ENCODE measurements at places on chromosomes 6 and 20.
A peak's percentile ranks its signal among the peaks of the same experiment; 100 is the strongest.

- no peak for DNase-seq
These were observed 11.6 kb downstream of the SRSF3 start for GRCh38 chr6:36605560-36606391.

DNA sequence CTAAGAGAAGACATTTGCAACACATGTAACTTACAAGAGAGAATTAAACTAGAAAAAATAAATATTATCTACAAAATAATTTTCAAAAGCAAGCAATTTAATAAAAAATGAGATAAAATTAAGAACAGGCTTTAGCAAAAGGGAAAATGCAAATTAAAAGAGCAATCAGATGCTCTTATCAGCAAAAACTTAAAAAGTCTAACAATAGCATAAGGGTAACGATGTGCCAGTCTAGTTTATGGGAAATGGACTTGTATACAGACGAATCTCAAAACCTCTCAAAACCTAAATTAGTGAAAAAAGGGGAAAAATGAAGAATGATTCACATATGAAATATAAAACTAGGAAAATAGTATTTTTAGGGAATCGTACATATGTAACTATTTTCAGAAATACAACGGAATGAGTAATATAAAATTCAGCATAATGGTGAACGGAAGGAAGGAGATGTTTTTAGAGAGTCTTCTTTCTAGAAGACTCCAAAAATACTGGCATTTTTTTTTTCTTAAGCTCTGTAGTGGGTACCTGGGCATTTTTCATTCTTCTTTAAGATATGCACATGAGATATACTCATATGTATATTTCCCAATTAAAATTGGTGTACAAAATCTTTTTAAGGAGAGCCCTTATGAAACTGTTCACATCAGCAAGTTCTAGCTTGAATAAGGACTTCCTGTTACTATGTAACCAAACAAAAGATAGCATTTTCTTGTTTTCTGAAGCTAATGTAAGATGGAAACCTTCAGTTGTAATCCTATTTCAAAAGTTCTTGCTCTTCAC is 927 bp upstream of the MANEA start:
- DNase-seq = no peak

- DNase-seq = no peak
These were observed 188.8 kb downstream of the CD83 start for GRCh38 chr6:14306151-14306906.

DNA sequence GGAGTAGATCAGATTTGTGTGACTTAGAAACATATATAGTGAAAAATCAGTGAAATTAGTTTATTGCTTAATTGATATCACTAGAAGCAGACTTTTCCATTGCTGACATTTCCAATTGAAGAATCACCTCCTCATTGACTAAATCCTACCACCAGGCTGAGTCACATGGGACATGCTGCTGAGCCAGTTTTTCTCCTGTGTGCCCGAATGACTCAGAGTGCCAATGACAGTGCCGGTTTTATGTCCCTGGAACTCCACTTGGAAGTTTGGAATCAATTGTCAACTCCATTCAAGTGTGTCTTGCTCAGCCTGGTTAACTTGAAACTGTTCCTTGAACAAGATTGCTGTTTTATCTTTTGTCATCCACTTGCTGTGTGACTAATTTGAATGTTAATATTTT is 316.1 kb upstream of the PRDM1 start:
- DNase-seq = no peak

GRCh38 chr20:36988494-36988966 is 37.0 kb upstream of the SAMHD1 start:
- no peak for DNase-seq

- no peak for DNase-seq
These were observed 22.5 kb upstream of the HFE start for GRCh38 chr6:26064619-26065257.

DNA sequence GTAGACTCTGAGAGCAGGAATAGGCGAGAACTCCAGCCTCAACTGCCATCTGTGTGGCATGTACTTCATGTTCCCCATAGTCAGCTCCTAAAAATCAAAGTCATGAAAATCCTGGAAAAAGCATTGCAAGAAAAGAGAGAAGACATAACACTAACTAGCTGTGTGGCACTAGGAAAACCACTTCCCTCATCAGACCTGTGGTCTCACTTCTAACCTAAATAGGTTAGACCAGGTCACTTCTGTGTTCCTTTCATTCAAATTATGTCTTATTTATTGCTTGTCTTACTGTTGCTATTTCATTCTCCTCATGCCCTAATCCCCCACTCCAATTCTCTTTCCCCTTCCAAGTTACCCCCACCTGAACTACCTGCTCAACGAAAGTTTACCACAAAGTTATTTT is 70.2 kb downstream of the TNFRSF21 start:
- no peak for DNase-seq

- DNase-seq = no peak
These were observed 14.6 kb upstream of the HELZ2 start for GRCh38 chr20:63588641-63589041.

DNA sequence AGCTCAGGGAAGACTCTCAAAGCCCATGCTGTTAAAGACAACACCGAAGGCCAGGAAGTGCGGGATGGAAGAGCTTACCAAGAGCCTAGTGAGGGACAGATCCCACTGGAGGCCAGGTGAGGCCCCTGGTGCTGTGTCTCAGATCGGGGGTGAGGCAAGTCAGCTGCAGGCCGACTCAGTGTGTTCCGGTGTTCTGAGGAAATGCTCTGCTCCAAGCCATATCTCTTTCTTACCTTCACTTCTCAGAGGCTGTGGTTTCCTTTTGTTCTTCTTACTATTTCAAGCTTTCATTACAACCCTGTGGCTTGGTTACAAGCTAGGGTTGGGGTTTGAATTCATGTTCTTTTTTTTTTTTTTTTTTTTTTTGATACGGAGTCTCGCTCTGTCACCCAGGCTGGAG is 114.3 kb upstream of the ZFP64 start:
- no peak for DNase-seq

- no peak for DNase-seq
These were observed 193.0 kb downstream of the GJA10 start for GRCh38 chr6:90087106-90087833.

DNA sequence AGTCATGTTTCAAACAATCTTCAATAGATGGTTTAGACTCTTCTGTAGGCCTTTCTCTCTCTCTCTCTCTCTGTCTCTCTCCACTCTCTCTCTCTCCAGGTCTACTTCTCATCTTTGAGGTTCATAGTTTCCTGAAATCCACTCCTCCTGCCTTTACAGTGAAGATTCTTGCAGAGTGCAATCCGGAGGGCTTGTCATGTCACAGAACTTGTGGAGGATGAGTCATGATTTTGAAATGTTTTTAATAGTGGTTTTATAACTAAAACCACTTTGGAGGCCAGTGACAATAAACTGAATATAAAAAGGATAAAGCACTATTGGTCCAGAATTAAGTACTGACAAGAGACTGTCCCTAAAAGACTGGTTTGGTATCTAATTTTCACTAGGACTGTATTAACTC is 156.3 kb downstream of the KIF6 start:
- no peak for DNase-seq

- no peak for DNase-seq
These were observed 21.4 kb downstream of the CNR1 start for GRCh38 chr6:88144637-88145297.

DNA sequence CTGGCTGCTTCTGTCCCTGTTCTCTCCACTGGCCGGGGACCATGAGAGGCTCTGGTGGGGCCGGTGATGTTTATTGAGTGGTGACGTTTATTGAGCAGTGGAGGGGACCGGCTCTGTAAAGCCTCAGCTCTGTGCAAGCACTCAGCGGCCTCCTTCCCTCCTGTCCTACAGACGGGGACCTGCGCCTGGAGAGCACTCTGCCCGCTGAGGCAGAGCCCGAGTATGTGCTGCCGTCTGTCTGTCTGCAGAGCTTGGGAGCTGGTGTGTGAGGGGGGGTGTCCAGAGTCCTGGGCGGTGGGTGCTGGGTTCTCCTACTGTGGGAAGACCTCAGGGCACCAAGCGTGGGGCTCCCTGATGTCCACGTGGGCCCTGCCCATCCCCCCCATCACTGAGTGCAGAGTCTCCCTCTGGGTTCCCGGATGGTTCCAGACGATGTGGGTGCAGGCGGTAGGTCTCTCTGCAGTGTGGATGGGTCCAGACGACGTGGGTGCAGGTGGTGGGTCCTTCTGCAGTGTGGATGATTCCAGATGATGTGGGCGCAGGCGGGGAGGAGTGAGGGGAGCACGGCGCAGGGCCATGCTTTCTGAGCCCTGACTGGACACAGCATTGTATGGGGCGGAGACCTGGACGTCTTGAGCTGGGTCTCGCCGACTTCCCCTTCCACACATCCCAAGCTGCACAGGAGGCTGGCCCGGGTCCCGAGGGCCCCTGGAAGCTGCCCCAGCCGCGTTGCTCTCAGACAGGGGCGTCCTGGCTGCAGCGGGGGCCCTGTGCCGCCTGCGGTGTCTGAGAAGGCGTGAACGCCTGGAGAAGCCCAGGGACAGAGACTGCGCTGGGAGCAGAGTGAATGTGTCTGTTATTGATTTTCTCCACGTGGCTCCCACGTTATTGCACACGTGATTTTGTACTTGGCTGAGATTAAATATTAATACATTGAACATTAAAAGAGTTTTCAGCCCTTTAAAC is 14.9 kb upstream of the BHLHE23 start:
- no peak for DNase-seq

DNA sequence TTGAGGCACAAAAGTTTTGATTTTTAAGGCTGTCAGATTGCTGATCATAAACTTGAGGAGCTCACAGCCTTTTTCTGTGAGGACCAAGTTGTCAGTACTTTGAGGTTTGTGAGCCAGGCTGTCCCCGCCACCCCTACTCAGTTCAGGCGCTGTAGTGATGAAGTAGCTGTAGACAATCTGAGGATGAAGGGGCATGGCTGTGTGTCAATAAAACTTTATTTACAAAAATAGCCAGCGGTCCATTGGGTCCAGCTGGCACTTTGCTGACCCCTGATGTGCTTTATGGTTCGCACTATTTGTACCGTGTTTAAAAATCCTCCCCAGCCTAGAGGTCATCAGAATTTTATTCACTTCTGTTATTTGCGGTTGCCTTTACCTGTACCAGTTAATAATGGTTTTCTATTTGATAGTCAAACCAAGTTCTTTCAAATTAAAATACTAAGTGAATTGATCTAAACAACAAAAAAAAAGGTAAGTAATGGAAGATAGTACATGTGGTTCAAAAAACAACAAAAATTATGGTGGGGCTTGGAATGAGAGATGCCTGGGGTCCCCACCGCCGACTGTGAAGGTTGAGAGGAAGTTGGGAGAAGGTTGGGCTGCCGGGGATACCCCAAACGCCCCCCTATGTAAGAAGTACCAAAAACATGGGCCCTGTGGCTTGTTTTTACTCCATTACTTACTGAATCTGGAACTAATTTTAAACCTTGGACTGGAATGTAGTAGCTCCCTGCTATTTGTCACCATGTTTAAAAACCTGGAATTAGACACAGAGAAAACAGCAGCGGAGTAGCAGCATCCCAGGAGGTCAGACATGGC is 123.6 kb downstream of the SYCP2 start:
- no peak for DNase-seq

GRCh38 chr6:116229287-116229913 is 24.5 kb downstream of the TSPYL4 start:
- peak; percentile 95 for DNase-seq

- no peak for DNase-seq
These were observed 34.9 kb upstream of the TNFAIP3 start for GRCh38 chr6:137832110-137832509.

GRCh38 chr6:159693894-159694545 is 979 bp upstream of the SOD2 start:
- peak; percentile 23 for DNase-seq

GRCh38 chr20:31681128-31681727 is 41.4 kb downstream of the BCL2L1 start:
- DNase-seq = no peak

GRCh38 chr20:46099491-46100287 is 9.9 kb upstream of the NCOA5 start:
- DNase-seq = peak; percentile 61

DNA sequence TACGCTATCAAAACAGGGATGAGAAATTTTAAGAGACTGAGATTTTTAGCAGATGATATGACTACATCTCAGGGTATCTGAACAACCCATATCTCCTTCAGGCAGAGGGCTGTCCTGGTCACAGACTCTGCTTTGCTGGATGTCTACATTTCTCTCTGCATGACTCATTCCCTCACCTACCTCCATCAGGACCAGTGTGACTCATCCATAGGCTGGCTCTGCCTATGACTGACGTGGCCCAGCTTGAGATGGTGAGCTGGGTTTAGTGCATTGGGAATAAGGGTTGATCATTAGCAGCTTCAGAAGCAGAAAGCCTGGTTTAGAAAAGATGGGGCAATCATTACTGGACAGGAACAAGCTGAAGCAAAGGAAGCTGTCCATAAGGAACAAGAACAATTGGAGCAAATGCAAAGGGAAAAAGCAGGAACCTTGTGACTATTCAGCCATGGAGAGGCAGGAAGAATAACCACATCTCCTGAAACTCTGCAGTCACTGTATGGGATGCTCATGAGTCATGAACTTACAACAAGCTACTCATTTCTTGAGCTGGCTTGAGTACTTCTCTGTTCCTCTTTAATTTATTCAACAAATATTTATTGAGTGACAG is 86.4 kb upstream of the CBLN4 start:
- no peak for DNase-seq

- DNase-seq = no peak
These were observed 180.9 kb downstream of the PHF3 start for GRCh38 chr6:63816401-63816981.

- DNase-seq = no peak
These were observed 6.3 kb upstream of the AHI1 start for GRCh38 chr6:135503703-135504475.

- DNase-seq = peak; percentile 53
These were observed 100.2 kb downstream of the PERP start for GRCh38 chr6:138007014-138007472.

- DNase-seq = no peak
These were observed 435 bp downstream of the ZSWIM3 start for GRCh38 chr20:45857882-45858216.

DNA sequence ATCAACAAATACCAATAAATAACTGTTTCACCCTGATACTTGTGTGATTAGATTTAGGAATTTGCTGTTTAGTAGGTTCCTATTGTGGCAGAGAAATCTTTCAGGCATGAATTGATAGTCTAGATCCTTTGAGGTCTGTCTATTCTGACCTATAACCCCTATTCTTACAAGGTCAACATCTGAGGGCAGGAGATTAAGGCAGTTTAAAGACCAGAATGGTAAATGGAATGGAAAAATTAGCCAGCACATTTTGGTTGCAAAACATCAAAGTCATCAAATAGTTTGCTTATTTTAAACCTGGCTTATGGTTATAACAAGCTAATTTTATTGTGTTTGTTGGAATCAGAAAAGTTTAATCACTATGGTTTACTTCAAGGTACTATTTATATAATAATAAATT is 78.4 kb downstream of the LIN28B start:
- DNase-seq = no peak
